ENCODE measurements at places on chromosomes 7 and 10.

DNA sequence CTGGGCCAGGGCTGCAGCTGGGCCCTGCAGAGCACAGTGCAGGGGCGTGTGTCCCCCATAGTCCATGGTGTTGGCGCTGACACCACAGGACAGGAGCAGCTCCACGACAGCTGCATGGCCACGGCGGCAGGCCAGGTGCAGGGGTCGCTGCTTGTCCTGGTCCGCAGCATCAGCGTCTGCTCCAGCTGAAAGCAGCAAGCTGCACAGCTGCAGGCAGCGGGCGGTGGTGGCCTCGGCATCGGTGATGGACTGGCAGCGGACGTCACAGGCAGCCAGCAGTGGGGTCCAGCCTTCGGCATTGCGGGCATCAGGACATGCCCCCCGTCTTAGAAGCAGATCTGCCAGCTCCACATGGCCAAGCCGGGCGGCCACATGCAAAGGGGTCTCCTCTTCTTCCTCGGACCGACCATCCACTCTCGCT, 6.0 kb downstream of the ASB10 start:
- DNase-seq = no peak

- DNase-seq = no peak
These were observed 518 bp upstream of the COMMD3 start for GRCh38 chr10:22315455-22316285.

GRCh38 chr7:7180725-7181449, 1.5 kb upstream of the C1GALT1 start:
- DNase-seq = no peak

DNA sequence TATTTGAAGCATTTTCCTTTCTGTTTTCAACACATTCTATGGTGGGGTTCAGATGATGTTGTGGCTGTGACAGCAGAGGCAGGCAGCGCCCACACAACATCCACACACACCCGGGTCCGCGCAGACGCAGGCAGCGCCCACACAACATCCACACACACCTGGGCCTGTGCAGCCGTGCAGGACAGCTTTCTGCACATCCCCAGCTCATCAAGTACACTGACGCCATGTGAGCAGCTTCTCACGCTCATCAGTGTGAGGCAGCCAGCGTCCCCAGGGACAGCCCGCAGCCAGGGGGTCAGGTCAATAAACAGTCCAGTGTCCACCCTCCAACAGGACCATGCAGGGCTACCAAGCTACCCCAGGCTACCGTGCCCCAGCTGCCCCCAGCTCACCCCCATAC, 272.8 kb upstream of the TCERG1L start:
- DNase-seq = no peak

DNA sequence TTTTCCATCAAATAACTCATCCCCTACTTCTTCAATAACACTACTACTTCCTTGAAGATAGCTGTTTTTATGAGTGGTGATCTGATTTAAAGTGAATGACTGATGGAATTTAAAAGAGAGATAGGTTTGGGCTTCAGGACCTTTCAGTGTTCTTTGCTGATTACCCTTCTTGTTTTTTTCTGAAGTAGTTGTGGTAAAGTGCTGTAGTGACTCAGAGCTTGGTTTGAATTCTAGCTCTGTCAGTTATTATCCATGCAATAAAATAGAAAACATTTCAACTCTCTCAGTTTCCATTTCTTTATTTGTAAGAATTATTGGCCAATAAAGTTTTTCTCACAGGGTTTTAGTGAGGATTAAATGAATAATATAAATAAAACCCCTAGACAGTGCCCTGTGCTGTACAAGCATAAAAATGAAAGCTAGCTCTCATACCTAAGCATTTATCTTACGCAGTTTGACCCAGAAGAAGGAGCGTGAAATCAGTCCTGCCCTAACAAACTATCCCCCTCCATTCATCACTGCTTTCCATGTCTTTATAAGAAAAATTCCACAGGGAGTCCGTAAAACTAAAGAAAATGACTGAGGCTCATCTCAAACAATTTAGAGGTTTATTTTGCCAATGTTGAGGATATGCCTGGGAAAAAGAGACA, 25.1 kb upstream of the AKAP9 start:
- no peak for DNase-seq

DNA sequence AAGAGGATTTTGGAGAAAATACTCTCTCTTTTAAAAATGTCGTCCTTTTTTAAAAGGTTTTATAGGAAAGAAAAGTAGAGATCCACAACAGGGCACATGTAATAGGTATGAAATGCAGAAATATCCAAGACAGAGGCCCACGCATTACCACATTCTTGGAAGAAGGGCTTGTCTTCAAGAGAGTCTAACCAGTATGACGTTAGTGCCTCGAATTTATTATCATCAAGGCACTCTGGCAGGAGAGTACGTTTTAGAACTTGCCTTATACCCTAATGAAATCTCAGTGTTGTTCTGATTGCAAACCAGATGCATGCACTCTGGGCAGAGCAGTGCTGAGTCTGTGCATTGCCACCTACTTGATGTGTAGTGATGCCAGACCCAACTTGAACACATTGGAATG, 342.6 kb upstream of the NFE2L3 start:
- DNase-seq = no peak

DNA sequence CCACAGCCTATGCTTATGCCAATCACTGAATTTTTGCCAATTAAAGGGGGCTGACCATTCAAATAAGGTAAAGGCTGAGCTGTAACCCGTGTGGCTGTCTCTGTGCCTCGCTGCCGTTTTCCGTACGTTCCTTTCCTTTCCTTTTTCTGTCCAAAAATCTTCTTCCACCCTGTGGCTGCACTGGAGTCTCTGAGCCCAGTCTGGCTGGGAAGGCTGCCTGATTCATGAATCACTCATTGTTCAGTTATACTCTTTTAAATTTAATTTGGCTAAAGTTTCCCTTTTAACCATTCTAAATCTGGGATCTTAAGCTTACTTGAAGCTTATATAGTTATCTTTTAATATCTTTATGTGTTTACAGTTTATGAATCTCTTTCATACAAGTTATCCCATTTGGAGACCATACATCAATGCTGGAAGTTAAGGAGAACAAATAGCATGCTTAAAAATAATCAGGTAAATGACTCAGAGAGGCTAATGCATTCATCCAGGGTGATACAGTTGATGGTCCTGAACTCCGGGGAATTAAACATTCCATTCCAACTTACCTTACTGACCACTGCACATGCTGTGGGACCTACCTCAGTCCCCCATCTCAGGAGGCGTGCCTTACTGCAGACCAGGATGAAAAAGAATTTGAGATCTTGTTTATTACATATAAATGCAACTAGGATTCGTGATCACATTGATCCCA, 385.3 kb upstream of the ADARB2 start:
- no peak for DNase-seq

- no peak for DNase-seq
These were observed 9.7 kb downstream of the ITPRIP start for GRCh38 chr10:104328646-104328895.

GRCh38 chr10:80485946-80486764, 32.0 kb downstream of the TSPAN14 start:
- DNase-seq = no peak

DNA sequence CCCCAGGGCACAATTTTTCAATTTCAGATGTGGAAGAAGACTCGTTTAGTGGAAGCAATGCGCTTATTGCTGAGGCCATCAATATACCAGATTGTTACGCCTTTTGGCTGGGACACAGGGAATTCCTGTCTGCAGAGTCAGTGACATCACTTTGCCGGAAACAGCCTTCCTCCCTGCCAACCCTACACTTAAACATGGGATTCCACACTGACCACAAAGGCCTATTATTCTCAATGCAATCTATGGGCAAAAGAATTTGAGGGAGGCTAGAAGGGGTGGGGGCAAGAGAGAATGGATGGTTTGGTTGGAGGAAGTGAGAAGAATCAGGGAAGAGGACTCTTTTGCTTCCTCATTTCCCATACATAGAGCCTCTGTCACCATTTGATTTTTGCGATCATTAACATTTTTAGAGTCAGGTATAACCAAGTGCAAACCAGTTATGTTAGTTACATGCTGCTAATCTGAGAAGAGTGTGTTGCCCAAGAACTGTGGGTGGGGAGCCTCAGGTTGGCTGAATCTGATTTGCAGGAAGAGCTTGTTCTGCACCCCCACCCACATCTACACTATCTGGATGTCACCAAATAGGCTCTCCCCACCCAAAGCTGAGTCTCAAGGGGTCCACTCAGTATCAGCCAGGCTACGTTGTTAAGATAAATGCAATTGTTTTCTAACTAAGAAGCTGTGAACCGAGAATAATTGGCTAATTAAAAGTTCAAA, 58.2 kb downstream of the ENTPD1 start:
- DNase-seq = no peak

GRCh38 chr7:139667377-139667776, 110.4 kb downstream of the HIPK2 start:
- no peak for DNase-seq

DNA sequence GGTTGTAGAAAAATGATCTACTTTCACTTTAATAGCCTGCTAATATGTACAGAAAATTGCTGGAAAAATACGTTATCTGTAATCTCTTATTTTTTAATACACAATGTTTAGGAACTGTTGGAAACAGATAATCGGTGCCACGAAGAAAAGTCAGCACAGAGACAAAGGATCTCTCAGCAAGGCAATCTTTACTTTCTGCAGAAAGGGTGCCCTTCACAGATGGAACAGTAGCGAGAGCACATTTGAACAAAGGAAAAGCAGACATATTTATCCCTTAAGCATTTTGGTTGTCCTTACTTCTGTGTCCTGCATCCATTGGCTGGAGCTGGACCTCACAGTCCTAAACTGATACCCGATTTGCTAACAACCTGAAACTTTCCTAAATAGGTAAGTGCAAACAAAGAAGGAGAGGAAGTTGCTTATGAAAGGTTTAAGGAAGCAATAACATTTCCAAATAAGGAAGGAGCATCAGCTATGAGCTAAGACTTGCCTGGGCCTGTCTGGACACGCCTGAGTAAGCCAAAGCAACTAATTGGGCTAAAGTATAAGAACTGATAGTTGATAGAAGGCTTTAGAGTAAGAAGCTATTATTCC, 640.0 kb downstream of the SH2D4B start:
- no peak for DNase-seq

- DNase-seq = no peak
These were observed 1.5 kb downstream of the IPMK start for GRCh38 chr10:58266003-58266825.

DNA sequence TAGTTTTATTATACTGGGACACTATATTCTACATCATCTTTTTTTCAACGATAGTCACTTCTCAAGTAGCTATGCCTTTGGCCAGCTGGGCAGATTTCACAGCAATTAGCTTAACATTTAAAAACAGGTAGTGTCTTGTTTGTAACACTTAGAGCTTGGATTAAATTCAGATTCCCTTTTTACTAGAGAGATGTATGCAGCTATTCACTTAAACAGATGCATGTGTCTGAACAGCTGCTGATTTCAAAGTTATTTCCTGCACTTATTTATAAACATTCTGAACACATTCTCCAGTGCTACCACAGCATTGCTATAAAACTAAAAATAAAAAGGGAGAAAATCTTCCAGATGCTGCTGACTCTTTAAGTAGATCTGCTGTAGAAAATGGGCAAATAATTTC, 637.2 kb downstream of the POM121L12 start:
- no peak for DNase-seq

DNA sequence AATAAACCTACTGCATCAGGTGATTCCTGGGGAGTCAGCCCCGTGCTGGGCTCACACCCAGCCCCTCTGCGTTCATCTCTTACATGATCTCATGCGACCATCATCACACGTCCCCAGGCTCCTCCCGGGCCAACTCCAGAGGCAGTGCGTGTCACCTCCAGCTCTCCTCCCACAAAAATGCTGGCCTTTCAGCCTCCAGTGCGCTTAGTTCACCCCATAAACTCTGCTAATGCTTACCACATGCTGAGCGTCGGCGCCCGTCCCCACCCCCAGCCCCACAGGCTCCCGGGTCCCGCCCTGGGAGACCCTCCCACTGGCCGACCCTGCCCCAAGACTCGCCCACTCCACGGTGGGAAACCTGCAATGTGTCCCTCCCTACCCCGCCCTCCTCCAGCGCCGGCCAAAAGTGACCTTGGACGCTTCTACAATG, 816 bp upstream of the SDK1 start:
- DNase-seq = no peak

- no peak for DNase-seq
These were observed 7.9 kb downstream of the ZNF22 start for GRCh38 chr10:45008524-45009161.

GRCh38 chr7:48078470-48078869, 10.6 kb upstream of the UPP1 start:
- no peak for DNase-seq

DNA sequence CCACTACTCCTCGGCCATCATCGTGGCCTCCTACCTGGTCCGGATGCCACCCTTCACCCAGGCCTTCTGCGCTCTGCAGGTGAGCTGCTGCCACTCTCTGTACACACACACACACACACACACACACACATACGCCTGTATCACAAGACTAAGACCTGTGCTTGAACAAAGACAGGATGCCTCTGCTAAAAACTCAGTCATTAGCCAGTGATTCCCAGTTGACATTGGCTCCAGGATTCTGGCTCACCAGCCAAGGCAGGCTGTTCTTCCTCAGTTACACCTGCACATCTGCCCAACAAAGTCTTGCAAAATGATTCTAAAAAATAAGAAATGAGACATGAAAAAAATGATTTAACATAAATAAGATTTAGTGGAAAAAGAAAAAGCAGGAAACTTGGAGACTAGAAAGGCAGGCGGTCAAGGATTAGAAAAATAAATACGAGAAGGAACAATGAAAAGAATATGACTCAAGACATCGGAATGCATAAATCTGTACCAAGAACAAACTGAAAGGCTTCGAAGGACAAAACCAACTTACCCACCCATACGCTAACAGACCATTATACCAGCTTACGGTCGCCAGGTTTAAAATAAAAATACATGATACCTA, 7.4 kb upstream of the LRRC18 start:
- DNase-seq = no peak

- DNase-seq = no peak
These were observed 99.7 kb upstream of the PITRM1 start for GRCh38 chr10:3272300-3272699.

DNA sequence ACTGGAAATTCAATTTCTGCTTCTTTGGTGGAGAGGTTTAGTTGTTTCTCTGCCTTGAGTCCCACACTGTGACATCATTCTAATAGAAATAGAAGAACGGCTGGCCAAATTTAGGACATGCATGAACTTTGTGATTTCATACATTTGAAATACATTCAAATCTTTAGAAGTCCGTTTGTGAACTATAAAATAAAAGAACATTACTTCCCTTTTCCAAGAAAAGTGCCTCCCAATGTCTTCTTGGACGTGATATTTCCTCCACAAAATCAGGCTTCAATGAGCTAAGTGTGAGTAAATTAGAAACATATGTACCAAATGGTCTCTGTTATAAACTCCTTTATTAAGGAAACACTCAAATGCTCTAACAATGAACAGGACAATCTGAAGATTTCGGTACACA, 314.5 kb upstream of the AKR1E2 start:
- DNase-seq = no peak

DNA sequence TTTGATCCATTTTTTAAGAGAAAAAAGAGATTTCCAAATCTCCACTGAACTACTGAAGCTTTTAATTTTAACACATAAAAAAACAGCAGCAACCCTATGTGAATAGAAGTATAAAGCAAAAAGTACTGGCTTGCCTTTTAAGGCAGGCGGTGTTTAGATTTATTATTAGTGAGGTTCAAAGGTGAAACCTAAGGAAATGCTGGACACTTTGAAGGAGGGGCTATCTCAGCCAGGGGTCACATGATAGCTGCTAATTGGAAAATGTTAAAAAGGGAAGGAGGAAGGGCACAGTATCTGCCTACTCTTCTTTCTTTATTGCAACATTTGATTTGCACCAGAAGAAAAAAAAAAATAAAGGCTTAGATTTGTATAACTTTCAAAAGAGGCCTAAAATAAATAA, 183.8 kb downstream of the SKAP2 start:
- no peak for DNase-seq

All from activated CD4-positive, CD25-positive, alpha-beta regulatory T cell treated with anti-CD3 and anti-CD28 coated beads, Interleukin-2, amount 50 U/mL, for 72 hours (primary cell).